GM04503 (cell line): ENCODE measurements at places on chromosomes 4 and X.

DNA sequence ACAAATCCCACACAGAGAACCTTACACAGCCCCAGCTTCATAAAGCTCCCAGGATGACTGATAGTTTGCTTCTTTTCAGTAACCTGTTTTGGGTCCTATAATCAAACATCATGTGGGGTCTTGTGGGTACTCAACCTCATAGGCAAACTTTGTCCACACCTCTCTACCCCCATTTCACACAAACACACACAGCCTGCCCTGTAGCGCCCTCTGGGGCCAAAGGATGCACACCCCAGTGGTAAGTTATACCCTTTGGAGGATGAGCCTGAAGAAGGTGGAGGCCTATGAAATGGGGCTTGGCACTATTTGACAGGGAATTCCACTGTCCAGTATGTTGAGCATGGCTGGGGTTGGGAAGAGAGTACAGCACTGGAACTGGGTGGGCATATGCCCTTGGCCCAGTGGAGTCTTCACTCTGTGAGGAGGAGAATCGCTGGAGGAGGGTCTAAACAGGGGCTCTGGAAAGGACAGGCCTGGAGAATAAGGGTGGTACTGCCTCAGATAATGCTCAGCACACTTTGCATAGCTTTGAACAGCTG lies 30.5 kb upstream of the COL25A1 start:
- DNase-seq, result no peak

DNA sequence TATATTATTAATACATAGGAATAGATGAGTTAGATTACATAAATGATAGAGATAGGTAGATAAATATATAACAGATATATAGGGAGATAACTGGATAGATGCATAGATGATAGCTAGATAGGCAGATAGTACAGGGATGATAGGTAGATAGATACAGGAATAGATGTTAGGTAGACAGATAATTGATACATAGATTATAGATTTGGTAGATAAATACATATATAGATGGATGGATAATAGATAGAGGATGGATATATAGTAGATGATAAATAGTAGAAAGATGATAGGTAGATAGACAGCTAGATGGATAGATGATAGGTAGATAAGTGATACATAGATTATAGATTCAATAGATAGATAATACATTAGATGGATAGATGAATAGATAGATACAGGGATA lies 283.6 kb downstream of the SHOX start:
- no peak for DNase-seq

GRCh38 chr4:101871962-101872676 lies 81.6 kb downstream of the BANK1 start:
- DNase-seq, result no peak

DNA sequence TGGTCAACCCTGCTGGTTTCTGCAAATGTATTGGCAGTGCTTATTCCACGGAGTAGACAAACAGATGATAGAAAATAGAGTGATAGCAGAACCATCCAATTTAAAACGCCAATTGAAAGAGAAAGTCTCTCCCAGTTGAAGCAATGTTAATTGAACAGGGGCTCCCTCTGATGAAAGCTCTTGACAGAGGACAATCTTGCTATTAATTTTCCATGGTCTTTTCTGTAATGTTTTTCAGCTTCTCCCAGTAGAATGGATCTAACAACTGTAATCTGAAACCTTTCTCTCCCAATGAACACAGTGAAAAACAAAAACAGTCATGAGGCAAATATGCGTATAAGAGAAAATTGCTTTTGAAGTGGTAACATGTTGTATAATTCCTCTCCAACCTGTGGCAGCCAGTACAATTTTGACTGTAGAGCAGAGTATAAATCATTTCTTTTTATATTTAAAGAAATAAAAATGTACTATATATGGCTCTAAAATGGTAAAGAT lies 225.1 kb upstream of the GALNTL6 start:
- no peak for DNase-seq

DNA sequence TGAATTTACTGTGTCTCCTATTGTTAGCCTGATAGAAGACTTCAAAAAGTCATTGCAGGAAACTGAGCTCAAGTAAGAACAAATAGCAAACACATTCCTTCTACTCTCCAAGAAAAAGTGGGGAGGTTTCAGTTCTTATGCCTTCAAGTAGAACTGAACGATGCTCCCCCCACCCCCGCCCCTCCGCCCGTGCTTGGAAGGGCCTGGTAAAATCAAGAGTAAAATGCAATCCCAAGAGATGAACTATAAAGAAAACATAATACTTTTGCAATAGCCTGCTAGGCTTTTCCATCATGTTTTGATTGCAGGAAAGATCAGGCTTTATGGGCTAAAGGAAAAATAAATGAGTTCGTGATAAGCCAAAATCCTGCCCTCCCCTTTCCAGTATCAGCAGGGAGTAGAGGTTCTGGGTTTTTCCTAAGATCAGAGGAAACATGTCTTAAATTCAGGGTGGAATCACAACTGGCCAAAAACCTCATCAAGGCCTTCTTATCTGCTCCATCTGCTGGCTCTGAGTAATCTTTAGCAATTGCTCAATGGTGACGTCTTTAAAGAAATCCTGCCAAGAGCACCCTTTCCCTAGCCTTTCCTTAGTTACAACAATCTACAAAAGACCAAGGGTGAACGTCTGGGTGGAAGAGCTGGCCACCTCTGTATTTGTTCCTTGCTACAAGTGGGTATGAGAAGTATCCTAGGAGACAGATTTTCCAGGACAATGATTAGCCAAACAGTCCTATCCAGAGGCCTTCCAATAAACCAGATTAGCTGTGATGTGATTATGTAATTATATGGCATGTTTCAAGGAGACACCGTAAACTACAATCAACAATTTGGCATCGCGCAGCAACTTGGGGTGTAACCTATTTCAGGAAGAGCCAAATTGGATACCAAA lies 66.3 kb upstream of the FAM9C start:
- DNase-seq, result peak; percentile 89
